ENCODE measurements at places on chromosomes 13 and 19.

GRCh38 chr19:13920940-13921747, 15.1 kb downstream of the CC2D1A start:
- no peak for DNase-seq

DNA sequence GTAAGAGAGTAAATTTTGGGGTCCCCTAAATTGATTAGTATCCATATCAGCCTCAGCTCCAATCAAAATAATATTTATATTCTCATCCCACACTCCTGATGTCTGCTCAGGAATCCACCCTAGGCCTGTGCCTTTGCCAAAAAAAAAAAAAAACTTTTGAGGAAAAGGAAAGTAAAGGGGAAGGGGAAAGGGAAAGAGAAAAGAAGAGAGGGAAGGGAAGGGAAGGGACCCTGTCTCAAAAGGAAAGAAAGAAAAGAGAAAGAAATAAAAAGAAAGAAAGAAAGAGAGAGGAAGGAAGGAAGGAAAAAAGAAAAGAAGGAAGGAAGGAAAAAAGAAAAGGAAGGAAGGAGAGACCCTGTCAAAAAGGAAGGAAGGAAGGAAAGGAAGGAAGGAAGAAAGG, 91.8 kb upstream of the CACNA1A start:
- DNase-seq: no peak

DNA sequence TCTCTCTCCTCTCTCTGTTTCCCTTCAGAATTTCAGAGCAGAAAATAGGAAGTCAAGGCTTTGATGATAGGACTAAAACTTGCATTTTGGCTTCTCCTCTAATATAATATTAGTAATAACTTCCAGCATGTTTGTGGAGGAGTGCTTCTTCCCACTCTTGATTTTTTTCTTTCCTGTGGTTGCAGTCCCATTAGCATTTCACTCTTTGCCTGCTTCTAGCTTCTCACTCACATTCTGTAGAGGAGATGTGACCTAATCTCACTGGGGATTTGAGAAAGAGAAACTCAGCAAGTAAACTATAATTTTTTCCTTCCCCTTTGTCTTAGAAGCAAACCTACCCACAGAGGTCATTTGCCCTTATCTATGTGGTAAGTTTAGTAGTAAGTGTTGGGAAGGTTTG, 169.4 kb upstream of the HTR2A start:
- no peak for DNase-seq

- no peak for DNase-seq
Measured at GRCh38 chr19:47056411-47056810, 8.0 kb upstream of the TMEM160 start.

DNA sequence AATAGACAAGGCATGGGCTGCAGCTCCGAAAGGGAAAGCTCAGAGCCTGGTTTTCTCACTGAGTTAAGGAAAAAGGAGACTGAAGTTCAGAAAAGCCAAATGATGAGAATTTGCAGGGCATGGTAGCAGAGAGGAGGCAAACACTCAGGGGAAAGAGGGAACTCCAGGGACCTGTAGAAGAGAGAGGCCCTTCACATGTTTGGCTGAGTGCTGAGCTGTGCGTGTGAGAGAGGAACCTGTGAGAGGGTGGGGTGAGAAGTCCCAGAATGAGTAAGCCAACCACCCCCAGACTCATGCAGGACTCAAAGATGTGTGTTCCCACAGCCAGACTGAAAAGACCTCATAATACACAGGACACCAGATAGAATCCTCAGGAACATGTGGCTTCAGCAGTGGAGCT, 2.8 kb upstream of the CRYL1 start:
- DNase-seq: no peak

GRCh38 chr19:345320-345879, 804 bp upstream of the MIER2 start:
- DNase-seq: no peak

DNA sequence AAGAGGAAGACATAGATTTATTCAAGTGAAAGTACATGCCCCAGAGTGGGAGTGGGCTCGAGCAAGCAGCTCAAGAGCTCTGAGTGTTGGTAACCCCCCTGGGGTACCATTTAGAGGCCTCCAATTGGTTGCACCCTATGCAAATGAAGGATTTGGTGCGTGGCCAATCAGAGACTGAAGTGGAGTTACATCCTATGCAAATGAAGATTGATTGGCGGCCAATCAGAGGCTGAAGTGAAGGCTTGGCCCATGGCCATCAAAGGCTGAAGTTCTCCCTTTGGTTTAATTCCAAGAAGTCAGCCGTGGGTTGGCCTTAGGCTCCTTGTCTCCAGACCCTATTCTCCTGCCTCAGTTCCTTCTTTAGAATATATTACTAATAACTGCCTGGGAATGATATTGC, 12.9 kb upstream of the IGFL1 start:
- DNase-seq: no peak
